Mucosa of descending colon (tissue), 3 donors: ENCODE measurements at places on chromosomes 2 and 18.

DNA sequence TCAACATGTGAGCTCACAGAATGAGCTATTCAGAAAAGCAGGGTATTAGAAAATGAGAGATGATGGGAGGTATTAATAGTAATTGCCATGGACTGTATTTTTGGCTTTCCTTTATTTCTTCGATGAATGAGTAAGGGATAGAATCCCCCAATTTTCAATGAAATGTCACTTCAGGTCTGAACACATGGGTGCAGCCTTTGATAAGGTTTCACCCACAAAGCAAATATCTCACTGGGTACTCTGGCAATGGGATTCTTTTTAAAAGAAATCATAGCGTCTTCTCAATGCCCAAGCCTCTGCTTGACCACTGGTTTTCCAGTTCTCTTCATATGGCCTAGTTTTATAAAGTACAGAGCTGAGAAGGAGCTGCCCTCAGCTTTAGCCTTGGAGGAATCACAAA lies 610.5 kb upstream of the FANCL start:
- no peak for DNase-seq

- DNase-seq, result no peak
These were observed 50.7 kb downstream of the METTL8 start for GRCh38 chr2:171383134-171383533.

GRCh38 chr2:33380001-33380609 lies 96.3 kb upstream of the RASGRP3 start:
- DNase-seq, result no peak

DNA sequence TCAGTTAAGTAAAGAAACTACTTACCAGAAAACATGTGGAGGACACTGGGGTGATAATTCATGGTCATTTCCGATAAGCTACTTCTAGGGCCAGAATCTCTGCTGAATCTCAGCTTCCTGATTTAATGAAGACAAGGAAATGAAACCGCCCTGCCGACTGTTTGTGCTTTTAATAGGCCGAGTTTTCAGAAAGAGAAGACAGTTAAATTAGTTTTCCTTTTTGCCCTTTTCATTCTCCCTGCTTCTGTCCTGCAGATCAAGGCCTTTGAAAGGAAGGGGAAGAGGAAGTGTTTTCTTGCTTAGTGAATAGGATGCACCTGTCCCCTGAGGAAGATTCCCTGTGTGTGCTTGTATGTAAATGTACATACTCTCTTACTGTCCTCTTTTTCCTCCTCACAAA lies 126.6 kb downstream of the SH3RF3 start:
- DNase-seq, result no peak

DNA sequence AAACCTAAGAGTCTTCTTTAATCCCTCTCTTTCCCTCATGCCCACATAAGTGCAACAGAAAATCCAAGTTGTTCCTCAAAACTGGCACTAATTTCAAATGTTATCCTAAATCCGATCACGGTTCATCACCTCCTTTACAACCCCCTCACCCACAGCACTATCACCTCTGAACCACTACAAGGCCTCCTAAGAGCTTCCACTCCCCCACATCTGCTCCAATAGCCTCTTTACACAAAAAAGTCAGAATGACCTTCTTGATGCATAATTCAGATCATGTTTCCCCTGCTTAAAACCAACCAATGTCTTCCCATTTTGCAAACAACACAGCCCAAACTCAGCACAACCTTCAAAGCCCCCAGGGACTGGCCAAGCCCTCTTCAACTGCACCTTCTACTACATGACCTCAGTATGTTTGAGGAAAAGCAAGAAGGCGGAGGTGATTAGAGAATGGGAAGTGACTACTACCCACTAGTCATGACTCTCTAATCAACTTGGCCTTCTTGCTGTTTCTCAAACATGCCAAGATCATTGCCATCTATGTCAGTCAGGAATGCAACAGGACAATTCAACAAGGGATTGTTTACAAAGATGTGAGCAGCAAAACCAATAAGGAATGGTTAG lies 34.6 kb upstream of the GCC2 start:
- no peak for DNase-seq
